ENCODE measurements at places on chromosomes 1 and 21.

GRCh38 chr1:227355542-227356245 is 37.4 kb upstream of the CDC42BPA start:
- DNase-seq: no peak

DNA sequence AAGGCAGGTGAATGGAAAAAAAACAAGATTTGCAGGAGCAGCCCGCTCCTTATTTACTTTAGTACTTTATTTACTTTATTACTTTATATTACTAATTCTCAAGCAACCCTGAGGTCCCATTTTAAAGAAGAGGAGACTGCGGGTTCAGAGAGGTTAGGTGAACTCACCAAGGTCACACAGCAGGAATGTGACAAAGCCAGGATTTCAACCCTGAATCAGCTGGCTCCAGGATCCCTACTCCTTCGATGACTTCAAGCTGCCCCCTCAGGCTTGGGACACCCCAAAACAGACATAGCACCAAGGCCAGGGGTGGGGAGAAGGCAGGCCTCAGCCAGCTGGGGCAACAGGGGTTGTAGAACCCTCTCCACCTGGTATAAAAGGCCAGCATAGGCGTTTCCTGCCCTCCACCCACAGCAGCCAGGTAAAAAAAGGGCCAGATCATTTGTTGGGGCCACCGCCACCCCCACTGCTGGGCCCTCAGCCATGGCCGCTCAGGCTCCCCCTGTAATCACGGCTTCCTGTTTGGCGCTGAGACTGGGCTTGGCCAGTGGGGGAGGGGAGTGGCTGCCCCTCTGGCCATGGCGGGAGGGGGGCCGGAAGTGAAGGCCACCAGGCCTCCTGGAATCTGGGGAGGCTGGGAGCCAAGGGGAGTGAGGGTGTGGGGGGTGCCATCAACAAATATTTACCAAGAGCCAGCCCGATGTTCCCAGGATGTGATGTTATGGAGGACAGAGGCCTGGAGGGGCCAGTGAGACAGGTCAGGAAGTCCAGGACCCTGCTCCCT is 6.6 kb downstream of the SDC3 start:
- DNase-seq: no peak

- DNase-seq: no peak
Observed at GRCh38 chr1:70115315-70115714, 90.1 kb downstream of the LRRC40 start.

GRCh38 chr1:236018885-236019453 is 45.9 kb downstream of the NID1 start:
- DNase-seq: no peak

GRCh38 chr21:14955936-14956520 is 108.8 kb downstream of the NRIP1 start:
- DNase-seq: no peak

- no peak for DNase-seq
Observed at GRCh38 chr1:66300972-66301451, 232.9 kb upstream of the SGIP1 start.

DNA sequence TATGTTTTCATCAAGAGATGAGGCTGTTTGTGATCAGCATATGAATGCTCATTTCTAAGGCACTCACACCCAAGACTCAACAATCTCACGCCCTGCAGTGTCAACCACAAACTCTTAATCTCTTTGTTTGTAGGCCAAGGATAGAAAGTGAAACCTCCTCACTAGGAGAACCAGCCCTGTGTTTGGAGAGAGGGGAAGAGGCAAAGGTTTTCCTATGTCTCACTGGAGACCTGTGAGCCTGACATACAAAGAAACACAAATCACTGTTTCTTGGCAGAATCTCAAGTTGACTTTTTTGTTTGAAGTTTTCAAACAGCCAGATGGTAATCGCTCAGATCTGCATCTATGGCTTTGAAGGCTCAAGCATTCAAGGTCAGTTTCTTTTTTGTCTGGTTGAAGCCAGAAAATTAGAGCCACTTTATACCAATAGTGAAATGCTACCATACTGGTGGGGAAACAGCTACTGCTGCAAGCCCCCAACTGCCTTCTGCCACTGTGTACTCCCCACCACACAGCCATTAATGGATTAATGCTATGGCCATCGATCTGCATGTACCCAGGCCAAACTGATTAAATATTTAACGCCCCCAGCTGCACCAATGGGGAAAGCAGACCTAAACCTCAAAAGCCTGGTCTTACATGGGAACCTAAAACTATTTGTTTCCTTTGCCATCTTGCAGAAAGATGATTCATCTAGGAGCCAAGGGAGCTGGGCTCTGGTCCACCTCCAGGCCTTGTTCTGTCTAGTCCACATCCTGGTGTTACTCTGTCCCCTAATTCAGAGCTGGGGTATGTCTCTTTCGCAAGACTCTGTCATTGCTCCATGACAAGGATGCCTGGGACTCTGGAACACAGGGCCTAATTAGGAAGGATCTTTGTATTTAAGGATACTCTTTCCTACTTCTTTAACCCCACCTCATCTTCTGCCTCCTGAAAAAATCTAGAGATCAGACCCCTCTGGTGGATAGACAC is 16.3 kb downstream of the PDZK1 start:
- DNase-seq: no peak

- DNase-seq: no peak
Observed at GRCh38 chr1:36199934-36200741, 24.1 kb upstream of the THRAP3 start.

GRCh38 chr1:25705699-25706098 is 89.1 kb downstream of the MAN1C1 start:
- no peak for DNase-seq

DNA sequence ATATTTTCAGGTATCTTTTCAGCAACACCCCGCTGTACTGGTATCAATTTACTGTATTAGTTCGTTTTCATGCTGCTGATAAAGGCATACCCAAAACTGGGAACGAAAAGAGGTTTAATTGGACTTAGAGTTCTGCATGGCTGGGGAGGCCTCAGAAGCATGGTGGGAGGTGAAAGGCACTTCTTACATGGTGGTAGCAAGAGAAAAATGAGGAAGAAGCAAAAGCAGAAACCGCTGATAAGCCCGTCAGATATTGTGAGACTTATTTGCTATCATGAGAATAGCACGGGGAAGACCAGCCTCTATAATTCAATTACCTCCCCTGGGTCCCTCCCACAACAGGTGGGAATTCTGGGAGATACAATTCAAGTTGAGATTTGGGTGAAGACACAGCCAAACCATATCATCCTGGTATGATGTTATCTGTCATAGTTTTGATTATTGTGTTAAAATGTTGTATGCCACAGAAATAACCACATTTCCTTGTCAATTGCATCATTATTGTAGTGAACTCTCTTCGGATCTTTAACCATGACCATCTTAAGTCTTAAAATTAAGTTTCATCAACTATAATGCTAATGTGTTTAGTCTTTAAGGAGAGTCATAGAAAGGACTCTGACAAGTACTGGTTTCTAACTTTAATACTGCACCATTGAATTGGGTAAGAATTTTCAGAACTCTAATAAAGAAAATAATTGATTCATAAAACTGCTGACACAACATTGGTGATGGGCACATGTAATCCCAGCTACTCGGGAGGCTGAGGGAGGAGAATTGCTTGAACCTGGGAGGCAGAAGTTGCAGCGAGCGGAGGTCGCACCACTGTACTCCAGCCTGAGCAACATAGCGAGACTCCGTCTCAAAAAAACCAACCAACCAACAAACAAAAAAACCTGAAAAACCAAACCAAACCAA is 58.2 kb downstream of the TBX19 start:
- no peak for DNase-seq

DNA sequence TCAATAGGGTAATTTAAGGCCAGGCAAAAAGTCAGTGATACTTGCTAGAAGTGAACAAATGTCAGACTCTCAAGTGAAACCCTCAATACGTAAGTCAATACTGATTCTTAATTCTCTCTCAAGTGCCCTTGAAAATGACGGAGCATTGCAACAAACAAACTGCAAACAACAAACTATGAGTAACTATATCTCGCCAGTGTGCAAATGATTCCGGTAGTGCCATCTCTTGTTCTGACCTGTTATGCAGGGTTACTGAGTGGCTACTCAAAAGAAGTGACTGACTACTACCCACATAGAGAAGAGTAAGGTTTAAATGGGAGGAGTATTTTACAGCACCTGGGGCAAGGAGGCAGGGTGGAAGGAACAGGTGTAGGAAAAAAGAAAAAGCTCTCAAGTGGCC is 1.6 kb downstream of the SLC19A2 start:
- no peak for DNase-seq

DNA sequence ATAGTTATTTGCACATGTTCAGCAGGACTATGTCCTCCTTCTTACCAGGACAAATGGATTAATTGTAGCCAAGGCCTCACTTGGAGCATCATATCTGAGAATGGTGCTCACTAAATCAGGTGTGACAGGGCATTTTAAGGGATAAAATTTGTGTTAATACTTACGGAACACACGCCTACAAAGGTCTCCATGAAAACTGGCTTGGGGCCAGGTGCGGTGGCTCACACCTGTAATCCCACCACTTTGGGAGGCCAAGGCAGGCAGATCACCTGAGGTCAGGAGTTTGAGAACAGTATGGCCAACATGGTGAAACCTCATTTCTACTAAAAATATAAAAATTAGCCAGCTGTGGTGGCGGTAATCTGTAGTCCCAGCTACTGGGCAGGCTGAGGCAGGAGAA is 75.1 kb upstream of the CAPZB start:
- no peak for DNase-seq

DNA sequence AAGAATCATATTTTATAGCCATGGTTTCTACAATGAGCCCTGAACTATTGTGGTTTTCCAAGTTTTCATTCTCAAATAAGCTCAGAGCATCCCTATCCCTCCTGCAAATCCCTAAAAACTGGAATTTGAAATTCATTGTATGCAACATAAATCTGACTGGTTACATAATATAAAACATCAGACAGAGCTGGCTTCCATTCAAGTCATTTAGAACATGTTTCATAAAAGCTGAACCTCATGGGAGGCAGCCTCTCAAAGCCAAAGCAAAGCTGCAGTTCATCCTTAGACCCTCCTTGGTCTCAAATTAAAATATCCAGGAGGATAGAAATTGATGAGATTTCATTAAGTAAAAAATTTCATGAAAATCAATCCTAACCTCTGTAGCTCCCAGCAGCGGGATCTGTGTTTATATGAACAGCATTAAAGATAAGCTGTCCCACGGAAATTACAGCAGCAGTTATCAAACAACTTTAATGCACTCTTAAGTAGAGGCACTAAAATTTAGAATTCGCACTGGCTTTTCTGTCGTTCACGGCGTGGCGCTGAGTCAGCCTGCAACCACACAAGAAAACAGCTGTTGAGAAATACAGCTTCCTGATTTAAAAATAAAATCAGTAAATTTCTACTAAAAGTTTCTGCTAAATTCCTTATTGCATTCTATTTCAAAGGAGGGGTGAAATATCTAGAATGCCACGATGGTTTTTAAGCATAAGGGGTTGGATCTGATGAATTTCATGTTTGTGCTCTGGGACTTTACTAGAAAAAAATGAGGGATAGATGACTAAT is 99.9 kb upstream of the TIAM1 start:
- DNase-seq: no peak

DNA sequence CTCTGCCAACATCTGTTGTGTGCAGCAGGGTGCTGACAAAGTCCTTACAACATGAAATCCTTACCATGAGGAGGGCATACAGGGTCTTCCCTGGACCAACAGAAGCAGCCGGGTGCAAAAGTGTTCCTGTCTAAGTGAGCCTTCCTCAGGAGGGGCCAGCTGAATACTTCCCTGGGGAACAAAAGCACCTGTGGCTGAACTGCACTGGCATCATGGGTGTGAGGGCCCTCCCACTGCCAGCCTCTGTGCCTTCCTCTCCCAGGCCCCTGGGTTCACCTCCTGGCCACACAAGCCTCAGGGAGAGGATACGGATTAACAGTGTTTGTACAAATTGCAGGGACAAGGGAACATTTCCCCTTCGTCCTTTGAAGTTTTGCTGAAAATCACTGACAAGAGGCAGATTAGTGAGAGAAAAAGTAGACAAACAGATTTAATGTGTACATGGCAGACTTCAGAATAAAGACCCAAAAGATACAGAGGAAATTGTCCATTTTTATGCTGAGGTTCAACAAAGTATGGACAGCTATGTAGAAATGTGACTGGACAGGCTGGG is 91.0 kb upstream of the PPM1J start:
- DNase-seq: no peak

- no peak for DNase-seq
Observed at GRCh38 chr1:108719656-108720435, 7.1 kb downstream of the FNDC7 start.

- DNase-seq: no peak
Observed at GRCh38 chr1:77416692-77417450, 135.1 kb downstream of the AK5 start.

DNA sequence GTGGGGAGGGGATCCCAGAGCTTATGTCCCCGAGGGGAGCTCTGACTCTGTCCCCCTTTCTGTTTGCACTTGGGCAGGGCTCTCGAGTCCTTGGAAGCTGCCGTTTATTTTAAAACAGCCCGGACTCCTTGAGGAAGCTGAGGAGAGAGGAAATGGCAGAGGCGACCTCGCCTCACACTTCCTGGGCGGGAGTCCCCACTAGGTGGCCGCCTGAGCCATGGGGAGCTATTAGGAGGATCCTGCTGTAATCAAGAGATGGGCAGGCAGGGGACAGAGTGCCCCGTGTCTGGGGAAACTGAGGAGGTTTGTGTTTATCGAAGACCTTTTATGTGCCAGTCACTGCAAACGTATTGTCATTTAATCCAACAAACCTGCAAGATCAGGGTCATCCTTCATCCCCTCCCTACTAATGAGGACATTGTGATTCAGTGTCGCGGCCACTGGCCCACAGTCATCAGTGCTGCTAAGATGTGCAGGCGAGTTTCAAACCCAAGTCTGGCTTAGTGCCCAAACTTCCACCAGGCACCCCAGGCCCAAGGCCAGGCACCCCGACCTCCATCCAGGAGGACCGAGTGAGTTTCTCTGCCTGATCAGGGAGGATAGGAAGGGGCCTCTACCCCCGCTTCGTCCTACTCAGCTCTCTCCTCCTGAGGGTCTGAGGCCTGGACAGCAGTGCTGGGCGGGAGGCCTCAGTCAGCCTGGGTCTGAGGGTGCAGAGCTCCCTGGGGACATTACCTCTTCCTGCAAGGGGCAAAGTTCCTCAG is 316.9 kb upstream of the VAMP3 start:
- DNase-seq: no peak

DNA sequence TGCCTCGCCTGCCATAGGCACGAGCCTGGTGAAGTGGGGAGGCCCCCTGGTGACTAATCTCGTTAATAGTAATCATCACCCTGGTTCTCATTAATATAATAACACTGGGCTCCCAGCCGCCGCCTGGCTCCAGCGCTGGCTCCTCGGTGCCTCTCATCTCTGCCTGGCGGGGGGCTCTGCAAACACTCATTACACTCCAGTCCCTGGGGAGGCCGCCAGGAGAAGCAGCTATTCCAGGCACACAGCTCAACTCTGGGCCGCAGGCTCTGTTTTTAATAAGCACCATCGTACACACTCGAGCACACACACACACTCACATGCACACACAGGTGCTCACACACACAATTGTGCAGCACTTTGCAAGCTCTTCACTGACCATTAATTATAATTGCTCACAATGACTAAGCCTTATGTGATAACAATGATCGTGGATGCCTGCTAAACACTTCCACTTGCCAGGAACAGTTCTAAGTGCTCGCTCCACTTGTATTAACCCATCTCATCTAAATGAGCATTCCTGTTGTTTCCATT is 52.2 kb downstream of the SDC3 start:
- DNase-seq: no peak
